ENCODE measurements at places on chromosomes 5 and 9.

GRCh38 chr9:122133263-122133983 lies 26.2 kb downstream of the NDUFA8 start:
- no peak for DNase-seq

DNA sequence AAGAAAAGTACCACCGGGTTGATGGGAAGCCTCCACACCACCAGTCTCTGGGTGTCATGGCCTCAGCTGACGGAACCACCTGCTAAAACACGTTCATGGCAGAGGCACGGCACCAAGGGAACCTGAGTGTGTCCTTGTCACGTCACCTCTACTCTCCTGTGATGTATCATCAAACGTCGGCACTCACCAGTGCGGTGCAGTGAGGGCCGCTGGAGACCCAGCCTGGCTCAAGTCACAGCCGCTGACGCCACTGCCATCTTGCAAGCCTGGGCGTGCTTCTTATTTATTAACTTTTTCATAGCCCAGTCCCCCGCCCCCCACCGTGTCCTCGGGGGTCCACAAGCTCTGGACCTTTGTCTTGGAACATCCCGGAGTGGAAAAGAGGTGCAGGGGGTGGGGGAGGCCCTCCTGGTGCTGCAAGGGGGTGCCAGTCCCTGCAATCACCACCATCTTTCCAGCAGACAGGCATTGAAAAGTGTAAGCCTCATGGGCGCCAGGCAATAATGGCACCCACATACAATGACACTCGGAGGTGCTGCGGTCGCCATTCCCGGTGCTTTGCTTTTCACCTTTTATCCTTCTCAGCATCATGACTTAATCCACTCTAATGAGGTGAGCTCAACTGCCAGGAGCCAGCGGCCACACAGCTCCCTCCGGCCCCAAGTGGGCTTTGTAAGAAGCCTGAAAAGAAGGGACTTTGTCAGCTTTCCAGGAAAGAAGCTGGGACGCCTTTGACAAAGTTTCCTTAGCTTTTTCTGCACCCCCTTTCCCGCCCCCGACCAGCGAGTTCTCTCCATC lies 202.3 kb upstream of the IRX1 start:
- no peak for DNase-seq

DNA sequence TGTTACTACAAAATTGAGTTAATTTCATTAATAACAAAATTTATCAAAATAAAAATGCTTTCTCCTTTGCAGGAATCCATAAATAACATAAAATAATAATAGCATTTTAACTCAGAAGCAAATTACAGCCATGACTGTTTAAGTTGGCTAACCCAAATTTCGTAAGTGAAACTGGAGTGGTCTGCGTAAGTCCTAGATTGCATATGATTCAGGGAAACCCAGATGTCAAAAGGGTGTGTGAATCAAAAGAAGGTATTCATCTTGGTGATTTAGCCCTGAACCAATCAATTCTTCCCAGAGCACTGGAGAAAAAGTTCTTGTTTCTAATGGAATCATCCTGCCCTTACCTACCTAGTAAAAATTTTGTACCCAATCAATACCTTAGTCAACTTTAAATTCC lies 547.6 kb downstream of the RAB3C start:
- no peak for DNase-seq

DNA sequence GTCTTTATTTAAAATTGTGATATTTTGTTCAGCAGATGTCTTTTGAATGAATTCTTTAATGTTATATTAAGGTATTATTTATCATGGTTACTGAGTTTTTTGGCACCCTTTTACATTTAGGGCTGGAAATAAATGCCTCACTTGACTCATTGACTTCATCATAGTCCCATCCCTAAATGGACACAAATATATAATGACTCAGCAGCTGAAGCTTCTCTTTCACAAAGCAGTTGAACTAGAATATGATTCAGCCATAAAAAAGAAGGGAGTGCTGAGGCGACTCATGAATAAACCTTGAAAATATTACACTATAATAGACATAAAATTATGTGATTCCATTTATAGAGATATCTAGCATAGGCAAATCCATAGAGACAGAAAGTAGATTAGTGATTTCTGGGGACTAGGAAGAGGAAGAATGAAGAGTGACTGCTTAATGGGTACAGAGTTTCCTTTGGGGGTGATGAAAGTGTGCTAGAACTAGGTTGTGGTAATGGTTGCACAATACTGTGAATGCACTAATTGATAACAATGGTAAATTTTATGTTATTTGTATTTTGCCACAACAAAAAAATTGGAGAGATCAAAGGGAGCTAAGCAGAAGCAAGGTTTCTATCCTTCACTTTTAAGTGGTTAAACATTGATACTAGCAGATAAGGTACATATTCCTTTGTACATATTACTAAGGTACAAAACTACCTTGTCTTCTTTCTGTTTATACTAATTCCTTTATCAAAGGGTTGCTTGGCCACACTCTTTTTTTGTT lies 449.6 kb downstream of the NTRK2 start:
- DNase-seq = no peak

DNA sequence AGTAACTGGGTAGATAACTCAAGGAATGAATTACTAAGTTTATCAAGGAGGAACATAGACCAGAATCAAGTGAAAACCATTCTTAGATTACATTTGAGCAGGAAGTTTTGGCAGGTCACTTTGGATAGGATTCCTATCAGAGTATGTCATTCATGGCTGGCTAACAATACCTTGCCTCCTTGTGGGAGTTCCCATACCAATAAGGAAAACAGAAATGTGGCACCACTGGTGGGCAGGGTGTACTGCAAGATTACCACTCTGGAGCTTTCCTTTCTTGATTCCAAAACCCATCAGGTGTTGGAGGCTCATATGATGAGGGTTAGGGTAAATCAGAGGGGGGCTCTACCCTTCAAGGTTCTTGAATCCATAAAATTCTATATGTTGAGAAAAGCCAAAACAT lies 18.6 kb upstream of the SPATA31D1 start:
- DNase-seq = no peak

GRCh38 chr5:78497573-78498533 lies 137.4 kb downstream of the SCAMP1 start:
- DNase-seq = no peak

- DNase-seq = no peak
Measured at GRCh38 chr5:88486431-88486830, 217.8 kb upstream of the TMEM161B start.

DNA sequence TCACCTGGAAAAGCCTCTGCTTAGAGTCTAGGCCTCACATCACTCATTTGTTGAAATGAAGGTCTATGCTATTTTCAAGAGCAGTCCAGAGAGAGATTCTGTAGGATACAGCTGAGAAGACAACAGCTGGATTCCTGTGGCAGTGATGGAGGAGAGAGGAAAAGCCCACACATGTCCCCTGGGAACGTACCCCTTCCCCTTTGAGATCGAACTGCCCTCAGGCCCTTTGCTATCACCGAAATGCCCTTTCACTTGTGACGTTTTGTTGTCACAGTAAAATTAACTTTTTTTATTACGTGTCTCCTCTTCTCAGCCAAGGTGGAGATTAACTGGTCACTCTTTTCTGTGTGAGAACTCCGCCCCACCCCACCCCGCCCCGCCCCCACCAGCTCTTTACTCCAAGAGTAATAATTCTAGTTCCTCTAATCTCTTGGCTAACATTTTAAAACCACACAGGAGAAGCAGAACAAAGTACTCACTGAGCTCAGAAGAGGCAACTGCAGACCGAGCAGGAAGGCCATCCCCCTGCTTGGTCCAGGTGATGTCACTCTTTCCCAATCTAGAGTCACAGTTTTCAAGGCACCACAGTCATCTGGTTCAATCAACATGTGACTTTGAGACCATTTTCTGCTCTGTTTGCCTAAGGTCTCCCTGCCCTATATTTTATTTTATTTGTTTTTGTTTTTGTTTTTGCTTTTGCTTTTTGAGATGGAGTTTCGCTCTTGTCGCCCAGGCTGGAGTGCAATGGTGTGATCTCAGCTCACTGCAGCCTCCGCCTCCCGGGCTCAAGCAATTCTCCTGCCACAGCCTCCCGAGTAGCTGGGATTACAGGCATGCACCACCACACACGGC lies 105.6 kb downstream of the SUSD1 start:
- DNase-seq = no peak

- DNase-seq = no peak
Measured at GRCh38 chr5:141003791-141004611, 37.7 kb downstream of the PCDHAC2 start.

DNA sequence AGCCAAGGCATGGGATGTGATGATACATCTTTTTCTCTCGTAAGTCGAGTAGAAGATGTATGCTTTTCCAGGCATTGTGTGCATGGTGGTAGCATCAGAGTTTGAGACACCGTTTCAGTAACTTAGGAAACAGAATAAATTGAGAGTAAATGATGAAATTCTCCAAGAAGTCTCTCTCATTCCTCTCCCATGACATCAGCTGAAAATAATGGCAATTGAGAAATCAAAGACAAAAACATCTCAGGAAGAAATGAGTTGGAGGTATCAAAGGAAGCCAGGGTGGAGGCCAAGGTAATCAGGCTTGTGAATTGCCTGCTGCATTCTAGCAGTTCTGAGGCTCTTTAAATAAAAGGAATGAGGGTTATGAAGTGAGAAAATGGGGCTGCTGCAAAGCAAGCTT lies 53.9 kb downstream of the SGCD start:
- no peak for DNase-seq

GRCh38 chr5:131180407-131180806 lies 9.7 kb downstream of the LYRM7 start:
- DNase-seq = no peak

GRCh38 chr5:94024101-94024500 lies 282.7 kb upstream of the POU5F2 start:
- no peak for DNase-seq

DNA sequence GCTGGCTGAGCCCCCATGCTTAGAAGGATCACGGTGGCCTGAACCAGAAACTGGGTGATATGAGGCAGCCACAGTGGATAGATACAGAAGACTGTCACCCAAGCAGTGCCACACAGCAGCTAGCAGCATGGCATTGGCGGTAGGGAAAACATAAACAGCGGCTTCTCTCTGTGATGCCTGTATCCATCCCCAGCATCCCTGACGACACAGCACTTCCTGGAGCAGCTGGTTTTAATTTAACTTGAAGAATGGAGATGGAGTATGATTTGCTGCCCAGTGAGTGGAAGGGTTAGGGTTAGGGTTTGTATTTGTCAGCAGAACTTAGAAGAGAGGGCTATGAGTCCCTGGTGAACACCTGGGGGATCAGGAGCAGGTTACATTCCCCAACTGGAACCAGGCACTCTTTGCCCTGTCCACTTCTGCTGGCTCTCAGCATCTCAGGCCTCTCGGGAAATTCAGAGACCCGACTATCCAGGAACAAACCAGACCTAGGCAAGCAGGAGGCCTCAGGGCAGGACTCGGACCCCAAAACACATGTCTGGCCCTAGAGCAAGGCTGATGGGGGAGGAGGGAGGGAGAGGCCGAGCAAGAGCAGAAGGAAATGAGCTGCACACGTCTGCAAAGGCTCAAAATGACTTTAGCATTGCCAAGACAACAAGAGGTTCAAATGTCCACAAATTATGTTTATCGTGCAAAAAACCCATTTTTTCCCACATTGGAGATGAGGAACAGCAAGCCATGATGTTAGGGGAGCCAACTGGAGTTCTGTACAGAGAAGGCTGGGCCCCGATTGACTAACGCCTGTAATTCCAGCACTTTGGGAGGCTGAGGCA lies 6.5 kb upstream of the GGTA1 start:
- no peak for DNase-seq

DNA sequence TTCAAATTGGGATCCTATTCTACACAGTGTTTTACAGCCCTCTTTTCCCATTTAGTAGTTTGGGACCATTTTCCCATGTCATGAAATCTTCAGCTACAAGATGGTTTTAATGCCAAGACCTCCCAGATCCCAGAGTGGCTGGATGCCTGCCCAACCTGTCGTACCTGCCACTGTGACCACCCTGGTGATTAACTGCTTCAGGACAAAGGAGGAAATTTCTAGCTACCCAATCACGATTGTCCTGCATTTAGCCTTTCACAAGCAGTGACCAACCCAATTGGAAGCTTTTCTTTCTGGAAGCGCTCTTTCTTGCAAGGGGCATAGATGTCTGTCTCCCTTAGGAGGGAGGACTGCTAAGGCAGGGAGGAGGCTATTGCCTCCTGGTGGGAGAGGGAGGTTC lies 13.8 kb downstream of the IL9 start:
- no peak for DNase-seq

DNA sequence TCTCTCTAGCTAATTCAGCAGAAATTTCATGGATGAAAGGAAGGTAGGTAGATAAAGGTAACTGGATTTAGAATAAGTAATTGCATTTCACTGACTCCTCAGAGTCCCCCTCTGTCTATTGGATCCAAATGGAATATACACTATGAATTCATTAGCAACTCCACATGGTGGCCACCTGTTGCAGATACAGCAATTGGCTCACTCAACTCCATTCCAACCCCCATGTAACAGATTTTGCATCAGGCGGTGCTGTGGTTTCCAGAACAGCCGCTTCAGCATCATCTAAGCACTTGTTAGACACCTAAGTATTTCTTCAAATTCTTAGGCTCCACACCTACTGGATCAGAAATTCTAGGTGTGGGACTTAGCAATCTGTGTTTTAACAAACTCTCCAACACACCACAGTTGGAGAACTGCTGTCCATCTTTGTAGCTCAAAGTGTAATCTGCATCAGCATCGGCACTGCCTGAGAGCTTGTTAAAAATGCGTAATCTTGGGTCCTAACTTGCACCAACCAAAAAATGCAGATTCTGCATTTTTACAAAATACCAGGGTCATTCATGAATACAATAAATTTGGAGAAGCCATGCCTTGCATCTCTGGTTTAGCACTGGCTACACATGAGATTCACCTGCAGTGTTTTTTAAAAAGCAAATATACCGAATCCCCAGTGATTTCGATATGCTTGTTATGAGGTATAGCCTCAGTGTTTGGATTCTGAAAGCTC lies 413.8 kb upstream of the CD180 start:
- DNase-seq = no peak

GRCh38 chr5:163724305-163724704 lies 218.9 kb downstream of the MAT2B start:
- DNase-seq = no peak

DNA sequence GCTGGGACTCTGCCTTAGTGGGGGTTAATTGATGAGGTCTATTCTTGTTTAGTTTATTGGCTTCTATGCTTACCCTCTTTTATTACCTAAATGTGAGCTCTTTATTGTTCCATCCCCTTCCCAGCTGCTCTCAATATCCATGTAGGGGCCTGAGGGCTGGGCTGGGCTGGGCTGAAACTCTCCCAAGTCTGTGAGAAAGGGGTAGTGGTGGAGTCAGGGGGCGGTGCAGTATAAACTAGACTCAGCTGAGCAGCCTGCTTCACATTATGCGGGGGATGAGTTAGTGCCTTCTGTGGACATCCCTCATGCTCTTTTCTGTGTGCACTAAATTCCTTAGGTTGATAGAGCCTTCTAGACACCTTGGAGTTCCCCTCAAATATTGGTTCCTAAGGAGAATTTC lies 451.8 kb upstream of the PTGER4 start:
- DNase-seq = no peak

DNA sequence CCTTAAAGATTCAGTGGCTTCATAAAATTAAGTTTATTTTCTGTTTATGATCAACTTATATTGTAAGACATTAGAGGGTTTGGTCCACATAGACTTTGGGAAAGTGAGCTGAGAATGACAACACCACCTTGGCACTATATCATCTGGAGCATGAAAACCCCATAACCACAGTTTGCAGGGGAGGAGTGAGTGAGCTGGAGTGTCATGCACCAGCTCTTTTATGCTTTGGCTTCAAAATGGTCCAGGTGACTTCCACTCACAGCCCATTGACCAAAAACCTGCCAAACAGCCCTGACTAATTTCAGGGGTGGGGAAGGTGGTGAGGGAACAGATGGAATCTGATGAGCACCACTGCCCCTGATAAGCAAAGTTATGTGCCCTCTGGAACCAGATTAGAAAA lies 295.8 kb downstream of the DMRTA1 start:
- no peak for DNase-seq

- no peak for DNase-seq
Measured at GRCh38 chr5:170504616-170505266, 921 bp downstream of the KCNIP1 start.

Data from stimulated activated CD8-positive, alpha-beta memory T cell treated with anti-CD3 and anti-CD28 coated beads, Interleukin-4, amount 100 ng/mL, for 4 hours (primary cell).